ENCODE measurements at places on chromosomes 12 and 14.
A peak's percentile ranks its signal among the peaks of the same experiment; 100 is the strongest.

- DNase-seq = no peak
These were observed 58.0 kb upstream of the LRFN5 start for GRCh38 chr14:41548666-41549065.

GRCh38 chr12:11752403-11753149 is 103.1 kb downstream of the ETV6 start:
- DNase-seq = no peak

GRCh38 chr12:34296143-34297041 is 274.1 kb downstream of the ALG10 start:
- no peak for DNase-seq

GRCh38 chr14:35991356-35991755 is 165.2 kb downstream of the BRMS1L start:
- peak; percentile 30 for DNase-seq

GRCh38 chr12:76713130-76713529 is 50.8 kb upstream of the ZDHHC17 start:
- no peak for DNase-seq

- DNase-seq = no peak
These were observed 136.1 kb upstream of the MAP1LC3B2 start for GRCh38 chr12:116423094-116423493.

DNA sequence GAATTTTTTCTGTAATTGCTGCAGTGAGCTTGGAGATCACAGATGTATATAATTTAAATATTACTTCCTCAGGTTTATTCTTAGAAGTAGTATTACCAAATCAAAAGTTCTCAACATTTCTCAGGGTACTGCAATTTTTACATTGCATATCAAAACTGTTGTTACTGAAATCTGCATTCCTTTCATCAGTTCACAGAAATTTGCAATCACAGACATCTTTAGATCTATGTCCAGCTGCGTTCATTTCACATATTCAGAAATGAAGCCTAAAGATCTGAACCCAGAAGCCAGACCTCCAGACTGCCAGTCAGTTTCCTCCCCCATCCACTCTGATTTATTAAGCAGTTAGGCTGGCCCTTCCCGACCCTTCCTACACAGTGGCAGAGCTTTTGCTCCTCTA is 18.2 kb upstream of the IFT81 start:
- DNase-seq = no peak

DNA sequence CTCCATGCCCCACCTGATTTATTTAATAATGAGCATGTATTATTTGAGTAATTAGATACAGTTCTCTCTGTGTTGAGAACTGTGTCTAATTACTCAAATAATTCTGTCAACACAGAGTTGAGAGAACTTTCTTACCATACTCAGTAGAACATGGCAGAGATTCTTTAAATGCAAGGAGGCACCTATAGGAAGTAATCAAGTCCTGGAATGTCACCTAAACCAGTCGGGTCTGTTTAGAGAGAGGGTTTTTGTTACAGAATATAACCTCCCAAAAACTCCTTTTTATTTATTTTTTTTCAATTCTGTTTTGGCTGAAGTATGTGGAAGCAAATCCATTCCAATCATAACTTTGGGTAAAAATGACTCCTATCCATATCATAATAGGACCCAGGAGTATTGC is 37.5 kb upstream of the CIT start:
- no peak for DNase-seq

GRCh38 chr12:93896952-93897351 is 219.8 kb downstream of the CRADD start:
- no peak for DNase-seq

- no peak for DNase-seq
These were observed 170.1 kb upstream of the AMIGO2 start for GRCh38 chr12:47249719-47250357.

DNA sequence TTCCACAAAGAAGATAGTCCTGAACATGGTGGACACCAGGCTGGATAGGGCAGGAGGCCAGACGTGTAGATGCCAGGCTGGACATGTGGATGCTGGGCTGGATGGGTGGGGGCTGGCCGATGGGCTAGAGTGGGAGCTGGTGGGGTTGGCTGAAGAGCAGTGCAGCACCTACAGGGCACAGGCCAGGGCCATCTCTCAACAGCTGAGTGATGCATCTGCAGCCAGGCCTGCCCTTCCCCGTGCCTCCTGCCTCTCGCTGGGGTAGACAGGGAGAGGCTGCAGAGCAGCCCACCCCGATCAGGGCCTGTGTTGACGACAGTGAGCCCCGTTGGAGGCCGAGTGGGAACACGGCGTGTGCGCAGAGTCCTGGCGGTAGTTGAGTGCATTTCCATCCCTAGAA is 39.3 kb downstream of the EP400 start:
- DNase-seq = no peak

DNA sequence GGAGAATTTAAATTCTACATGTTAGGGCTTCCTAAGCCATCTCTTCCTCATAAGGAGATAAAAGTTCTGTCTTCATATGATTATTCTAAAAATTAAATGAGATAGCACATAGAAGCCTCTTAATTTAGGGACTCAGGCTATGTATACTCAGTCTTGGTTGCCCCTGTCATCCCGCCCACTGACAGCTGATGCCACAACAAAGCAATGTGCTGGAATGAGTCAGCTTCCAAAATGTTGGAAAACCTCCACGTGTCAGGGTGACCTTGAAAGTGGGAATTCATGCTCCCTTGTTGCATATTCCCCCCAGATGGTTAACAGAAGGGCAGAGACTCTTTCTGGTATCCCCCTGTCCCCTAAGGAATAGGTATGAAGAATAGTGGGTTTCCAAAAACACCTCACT is 238.0 kb upstream of the DDHD1 start:
- DNase-seq = no peak

DNA sequence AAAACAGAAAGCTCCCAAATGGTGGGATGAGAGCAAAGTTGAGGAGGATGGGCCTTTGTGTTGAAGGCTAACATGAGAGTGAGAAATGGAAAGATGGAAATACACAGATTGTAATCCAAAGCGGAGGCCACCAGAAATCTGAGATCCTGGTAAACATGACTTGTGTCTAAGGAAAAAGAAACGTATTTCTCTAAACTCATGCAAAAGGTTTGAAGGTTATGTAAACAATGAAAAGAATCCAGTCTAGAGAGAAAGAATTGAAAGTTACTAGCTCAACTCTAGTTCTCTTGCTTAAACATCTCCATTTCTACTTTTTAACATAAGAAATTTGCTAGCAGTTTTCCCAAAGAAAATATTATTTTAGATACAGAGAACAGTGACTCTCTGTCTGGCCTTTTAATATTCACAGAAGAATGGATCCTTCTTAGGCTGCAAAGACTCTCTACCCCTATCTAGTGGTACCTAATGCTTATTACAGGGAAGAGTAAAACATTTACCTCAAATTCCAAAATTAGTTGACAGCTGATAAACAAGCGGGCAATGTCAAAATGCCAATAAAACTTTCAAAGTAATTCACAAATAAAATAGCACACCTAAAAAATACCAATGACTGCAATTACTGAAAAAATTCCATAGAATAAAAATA is 75.8 kb upstream of the SOX5 start:
- DNase-seq = no peak

DNA sequence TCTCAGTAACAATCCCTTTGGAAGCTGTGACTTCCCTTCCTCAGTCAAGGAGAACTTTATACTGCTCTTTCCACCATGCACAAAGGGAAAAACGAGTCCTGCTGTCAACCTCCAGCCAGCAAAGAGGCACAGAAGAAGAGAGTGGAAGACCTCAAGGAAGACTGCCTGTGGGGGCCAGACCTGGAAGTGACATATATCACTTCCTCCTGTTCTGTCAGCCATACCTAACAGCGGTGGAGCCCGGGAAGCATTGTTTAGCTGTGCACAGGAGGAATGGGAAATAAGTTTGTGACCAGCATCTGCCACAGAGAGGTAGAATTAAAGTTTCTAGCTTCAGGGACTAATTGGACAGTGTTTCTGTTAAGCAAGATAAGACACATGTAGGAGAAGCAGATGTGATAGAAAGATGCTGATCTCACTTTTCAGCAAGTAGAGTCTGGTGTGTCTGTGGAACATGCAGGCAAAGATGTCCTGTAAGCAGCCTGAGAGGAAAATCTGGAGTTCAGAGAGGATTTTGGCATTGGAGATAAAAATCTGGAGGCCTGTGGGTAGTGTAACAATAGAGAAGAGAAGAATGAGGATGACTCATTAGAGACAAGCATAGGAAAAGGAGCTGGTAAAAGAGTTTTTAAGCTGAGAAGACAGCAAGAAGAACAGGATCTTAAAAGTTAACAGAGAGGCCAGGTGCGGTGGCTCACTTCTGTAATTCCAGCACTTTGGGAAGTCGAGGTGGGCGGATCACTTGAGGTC is 141.6 kb upstream of the CPSF6 start:
- DNase-seq = no peak

- no peak for DNase-seq
These were observed 7.3 kb upstream of the FRMD6 start for GRCh38 chr14:51644217-51644933.

DNA sequence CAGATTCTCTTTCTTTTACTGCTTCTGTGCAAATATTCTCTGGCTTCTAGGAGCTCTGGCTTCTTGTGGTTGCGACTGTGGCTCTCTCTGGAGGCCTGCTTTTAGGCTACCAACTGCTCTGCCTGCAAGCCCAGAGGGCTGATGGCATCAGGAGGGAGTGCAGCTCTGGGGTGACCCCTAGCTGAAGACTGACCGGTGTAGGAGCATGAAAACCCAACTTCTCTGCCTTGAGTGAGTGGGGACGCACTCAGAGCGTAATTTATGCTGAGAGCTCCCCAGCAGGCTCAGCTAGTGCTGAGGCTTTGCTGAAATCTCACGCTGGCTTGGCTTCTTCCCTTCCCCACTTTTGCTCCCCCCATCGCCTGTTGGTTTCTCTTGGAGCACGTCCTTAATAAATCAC is 29.9 kb upstream of the RBM19 start:
- no peak for DNase-seq

DNA sequence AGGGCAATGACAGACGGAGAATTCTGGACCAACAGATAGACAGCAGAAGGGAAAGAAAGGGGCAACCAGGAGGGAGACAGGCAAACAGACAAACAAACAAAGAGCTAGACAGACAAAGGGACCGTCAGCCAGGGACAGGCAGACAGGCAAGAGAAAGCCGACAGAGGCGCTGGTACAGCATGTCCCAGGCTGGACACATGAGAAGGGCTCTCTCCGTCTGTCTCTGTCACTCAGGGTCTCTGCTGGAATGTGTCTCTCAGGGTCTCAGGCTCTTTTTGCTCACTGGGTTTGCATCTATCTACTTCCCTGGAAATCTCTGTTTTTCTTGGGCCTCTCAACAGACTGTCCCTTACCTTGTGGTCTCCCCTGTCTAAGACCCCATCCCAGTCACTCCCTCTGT is 8.2 kb upstream of the SMUG1 start:
- DNase-seq = no peak

GRCh38 chr14:105091054-105091516 is 25.9 kb upstream of the GPR132 start:
- no peak for DNase-seq

Data from LNCaP clone FGC (cell line).